ENCODE measurements at places on chromosomes 7 and 10.

DNA sequence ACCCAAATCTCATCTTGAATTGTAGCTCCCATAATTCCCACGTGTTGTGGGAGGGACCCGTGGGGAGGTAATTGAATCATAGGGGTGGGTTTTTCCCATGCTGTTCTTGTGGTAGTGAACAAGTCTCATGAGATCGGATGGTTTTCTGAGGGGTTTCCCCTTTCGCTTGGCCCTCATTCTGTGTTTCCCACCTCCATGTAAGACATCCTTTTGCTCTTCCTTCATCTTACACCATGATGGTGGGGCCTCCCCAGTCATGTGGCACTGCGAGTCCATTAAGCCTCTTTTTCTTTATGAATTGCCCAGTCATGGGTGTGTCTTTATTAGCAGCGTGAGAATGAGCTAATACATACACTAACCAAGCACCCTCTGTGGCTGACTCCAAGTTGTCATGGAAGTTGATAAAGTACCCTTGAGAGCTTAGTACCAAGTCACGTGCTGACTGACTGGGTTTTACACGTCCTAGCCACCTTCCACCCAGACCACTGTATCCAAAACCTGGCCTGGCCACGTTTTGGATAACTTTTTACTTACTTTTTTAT, 614.4 kb downstream of the SDK1 start:
- DNase-seq = no peak

- no peak for DNase-seq
Measured at GRCh38 chr7:100908512-100908911, 12.8 kb upstream of the ACHE start.

- DNase-seq = no peak
Measured at GRCh38 chr7:121525155-121525819, 129.2 kb upstream of the FAM3C start.

- DNase-seq = no peak
Measured at GRCh38 chr7:27171637-27172314, 2.3 kb downstream of the HOXA10 start.
